ENCODE measurements at places on chromosomes 7 and 10.

DNA sequence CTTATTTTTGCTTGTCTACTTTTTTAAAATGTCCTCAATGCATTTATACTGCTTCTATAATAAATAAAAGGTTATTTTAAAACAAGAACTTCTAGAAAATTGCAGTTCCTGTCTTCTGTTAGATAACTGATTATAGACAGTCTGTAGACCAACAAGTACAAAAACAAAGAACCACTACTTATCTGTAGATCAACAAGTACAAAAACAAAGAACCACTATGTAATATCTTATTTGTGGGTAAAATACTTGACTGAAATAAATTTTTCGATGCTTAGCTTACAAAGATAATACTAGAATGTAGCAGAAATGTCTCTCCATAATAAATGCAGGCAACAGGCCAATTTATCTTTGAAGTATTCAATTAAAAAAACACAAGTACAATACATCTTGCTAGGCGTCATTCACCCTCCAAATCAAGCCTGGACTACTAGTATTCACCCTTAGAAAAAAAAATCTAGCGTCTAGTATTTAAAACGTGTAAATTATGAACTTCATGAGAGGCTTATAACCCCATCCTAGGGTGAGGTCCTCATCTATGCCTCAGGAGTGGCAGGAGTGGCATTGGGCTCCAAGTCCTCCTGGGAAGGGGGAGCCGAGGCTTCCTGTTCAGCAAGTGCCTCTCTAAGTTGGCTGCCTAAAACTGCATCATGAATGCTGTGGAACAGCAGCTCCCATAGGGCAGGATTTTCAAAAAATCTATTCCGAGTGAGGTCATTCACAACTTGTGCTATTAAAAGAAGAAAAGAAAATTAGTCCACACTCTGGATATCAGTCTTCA lies 26.6 kb downstream of the PSMC2 start:
- DNase-seq = no peak

GRCh38 chr7:39554583-39555165 lies 11.5 kb upstream of the YAE1 start:
- DNase-seq = no peak

- no peak for DNase-seq
Measured at GRCh38 chr7:95470452-95470851, 15.3 kb upstream of the ASB4 start.

- DNase-seq = no peak
Measured at GRCh38 chr7:46607176-46607575, 686.1 kb upstream of the IGFBP3 start.

DNA sequence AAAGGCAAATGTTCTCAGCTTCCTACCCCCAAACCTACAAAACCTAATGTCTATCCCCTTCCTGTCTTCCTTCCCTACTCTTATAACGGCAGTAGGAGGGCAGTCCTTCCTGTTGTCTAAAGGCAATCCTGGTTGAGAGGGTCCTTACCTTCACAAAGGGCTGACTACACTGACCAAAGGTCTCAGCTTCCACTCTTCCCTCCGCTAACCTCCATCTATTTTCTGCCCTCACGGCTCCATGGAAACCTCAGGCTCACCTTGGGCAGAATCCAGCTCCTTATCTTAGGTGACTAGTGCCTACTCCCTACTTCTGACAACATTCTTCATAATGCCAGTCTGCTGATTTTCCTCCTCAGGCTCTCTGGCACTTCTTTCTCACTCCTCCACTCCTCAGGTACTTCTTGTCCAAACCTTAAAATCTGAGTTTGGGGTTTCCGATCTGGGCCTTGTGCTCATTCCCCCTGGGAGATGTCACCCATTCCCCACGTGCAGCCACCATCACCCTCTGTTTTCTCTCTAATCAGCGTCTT lies 542 bp downstream of the FBXL13 start:
- DNase-seq = no peak

- DNase-seq = no peak
Measured at GRCh38 chr10:43594944-43595589, 11.2 kb upstream of the ZNF485 start.

DNA sequence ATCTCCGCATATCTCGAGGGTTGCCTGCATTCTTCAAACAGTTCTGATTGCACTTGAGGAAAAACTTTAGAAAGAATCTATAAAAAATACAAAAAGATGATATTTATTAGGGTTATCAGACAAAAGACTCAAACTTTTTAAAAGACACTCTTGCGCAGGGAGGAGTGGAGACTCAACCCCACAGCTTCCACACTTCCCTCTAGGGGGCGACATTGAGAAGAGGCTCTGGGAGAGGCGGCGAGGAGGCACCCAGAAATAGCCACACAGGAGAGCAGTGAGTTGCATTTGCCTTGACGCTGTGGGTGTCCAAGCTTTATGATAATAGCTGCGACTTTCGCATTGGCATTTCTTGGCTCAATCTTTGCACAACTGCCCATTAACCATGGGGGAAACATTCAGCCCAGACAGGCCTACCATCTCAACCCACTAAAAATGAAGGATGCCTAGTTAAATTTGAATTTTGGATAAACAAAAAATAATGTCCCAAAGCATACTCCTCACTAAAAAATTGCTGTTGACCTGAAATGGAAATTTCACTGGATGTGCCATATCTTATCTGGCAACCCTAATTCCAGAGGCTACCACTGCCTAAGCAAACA lies 86.2 kb downstream of the EBF3 start:
- DNase-seq = peak; percentile 17

DNA sequence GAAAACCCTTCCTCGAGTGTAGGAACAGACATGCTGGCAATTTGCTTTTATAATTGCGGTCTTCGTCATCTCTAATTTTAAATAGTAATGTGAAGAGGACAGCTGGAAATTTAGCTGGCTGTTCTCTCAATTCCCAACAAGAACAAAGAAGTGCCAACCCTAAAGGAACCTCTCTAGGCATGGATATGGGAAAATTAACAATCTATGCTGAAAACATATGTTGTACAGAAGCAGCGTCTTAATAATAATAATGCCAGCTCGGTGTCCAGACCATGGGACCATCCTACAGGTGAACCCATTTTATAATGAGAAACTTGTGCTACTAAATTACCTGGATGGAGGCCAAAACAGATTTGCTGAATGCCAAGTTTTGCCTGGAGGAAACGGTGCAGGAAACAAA lies 641.4 kb upstream of the MGMT start:
- DNase-seq = no peak
